ENCODE measurements at places on chromosomes 2 and 18.

DNA sequence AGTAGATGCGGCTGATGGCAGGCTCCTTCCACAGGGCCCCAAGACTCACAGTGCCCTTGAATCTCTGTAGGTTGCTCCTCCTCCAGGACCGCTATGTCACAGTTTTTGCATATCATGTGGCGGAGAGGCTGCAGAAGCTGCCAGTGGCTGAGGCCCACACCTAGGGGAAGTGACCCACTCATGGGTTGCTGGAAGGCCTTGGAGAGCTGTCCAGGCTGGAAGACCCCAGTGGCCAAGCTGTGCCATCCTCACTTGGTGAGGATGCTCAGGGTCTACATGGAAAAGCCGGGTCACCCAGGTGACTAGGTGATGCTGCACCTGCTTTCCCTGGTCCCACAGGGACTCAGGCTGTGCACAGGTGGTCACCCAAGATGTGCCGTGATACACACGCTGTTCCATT lies 90.6 kb downstream of the SEPTIN10 start:
- DNase-seq, result no peak

GRCh38 chr2:118498943-118499342 lies 348.5 kb downstream of the EN1 start:
- no peak for DNase-seq

DNA sequence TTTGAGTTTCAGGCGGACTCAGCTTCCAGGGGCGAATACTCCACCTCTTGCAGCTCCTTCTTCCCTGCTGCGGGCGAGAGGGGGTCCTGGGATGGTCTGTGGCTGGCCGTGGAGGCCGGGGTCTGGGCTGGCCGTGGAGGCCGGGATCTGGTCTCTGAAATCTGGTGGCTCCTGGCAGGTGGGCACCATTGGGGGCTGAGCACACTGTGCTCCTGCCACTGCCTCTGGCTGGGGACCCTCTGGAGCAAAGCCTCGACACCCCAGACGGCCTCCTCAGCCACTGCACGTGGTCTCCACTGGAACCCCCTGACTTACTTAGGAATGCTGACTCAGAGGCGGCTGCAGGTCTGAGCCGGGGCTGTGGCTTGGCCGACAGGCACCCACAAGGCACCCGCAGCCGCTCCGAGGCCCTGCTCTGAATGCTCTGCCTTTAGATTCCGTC lies 100.1 kb upstream of the ALKAL2 start:
- no peak for DNase-seq

DNA sequence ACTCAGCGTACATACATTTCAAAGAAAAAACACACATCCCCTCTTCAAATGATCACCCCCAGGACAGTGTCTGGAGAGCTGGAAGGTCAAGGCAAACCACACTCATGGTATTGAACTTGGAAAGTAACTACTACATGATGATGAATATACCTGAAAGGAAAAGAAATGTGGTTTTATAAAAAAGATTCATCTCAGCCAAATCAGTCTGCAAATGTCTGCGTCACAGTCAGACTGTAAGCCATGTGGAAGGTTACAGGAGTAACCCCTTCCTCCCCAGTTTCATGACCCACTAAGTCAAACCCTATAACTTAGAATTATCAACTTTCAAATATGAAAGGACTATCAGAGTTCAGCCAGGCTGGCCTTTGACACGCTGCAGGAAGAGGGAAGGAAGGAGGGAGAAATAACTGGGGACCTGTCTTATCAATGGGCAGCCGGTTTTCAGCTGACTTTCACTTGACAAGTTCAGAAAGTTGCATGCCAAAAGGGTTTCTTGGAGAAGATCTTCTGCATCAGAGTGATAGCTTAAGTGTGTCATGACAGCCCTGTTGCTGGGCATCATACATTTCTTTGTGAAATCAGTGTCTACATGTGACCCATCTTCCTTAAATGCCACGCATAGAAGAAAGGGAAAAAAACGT lies 7.0 kb upstream of the BMP10 start:
- no peak for DNase-seq

DNA sequence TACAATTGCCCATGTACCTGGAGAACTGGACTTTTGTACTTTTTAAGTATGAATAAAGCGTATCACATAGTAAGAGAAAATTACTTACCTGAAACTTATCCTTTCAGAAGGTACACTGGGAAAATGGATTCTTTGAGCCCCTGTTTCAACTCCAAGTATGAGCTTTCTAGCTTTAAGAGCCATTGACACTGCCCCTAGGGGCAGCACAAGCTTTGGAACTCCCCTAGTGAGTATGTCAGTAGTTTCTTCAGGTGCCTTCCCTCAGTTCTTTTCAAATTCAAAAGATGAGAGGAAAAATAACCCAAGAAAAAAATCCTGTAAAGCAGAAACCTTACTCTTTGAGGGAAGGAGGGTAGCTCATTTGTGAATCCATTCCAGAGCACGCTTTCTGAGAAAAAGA lies 124.1 kb downstream of the MEMO1 start:
- no peak for DNase-seq

DNA sequence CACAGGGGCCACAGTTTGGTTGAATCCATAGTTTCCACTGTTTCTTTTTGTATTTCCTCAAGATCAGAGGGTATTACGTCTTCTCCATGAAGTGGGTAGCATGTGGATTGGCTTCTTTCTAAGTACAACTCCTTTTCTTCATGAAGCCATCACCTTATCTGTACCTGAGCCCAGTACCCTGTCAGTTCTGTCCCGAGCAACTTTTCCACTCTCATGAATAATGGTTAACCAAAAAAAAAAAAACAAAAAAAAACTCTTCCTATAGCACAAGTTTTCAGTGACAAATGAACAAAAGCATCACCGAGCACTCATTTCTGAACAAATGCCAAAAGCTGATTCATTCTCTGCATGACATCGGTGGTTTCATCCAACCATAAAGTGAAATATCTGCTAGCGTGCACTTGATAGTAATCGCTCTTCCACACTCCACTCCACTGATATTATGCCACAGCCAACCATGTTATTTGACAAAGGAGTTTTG lies 53.0 kb upstream of the CCDC150 start:
- DNase-seq, result no peak

DNA sequence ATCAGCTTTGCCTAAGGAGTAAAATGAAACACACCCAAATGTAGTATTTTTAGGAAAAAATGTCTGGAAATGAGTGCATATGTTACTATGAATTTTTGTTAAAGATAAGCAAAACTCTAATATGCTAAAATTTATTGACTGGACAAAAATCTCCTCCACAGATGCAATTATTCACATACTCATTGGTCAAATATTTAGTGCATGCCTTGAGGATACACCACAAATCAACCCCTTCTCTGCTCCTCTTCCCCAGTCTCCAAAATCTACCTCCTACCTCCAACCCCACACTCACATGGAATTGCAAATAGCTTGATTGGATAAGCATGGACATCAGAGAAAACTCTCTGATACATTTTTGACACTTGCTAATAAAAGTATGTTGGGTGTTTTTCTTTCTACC lies 95.6 kb upstream of the CDC42EP3 start:
- DNase-seq, result no peak

DNA sequence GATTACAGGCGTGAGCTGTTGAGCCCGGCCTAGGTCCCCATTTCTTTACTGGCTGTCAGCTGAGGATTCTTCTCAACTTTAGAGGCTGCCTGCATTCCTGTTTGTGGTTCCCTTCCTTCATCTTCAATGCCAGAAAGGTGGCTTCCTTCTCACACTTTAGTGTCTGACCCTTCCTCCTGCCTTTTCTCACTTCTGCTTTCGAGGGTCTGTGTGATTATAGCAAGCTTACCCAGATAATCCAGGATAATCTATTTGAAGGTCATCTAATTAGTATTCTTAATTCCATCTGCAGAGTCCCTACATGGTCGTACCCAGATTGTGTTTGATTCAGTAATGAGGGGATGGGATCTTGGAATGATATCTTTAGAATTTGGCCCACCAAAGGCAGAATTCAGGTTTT lies 157.4 kb downstream of the TANC1 start:
- no peak for DNase-seq

DNA sequence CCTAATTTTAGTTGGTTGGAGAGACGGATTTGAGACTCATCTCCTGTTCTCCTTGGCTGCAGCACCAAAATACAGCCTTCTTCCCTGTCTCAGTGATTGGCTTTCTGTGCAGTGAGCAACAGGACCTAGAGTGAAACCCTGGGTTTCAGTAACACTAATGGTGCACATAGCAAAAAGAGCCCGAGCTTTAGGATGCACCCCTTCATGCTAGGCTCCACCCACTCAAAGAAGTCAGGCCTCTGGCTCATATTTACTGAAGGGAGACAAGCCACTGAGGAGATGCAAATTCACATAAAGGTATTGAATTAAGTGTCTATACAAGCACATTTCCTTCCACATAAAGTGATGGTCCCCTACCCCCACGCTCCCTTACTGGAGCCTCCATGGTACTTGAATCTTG lies 131.9 kb upstream of the CHAC2 start:
- no peak for DNase-seq

- no peak for DNase-seq
Measured at GRCh38 chr18:67875944-67876343, 359.4 kb upstream of the DSEL start.

DNA sequence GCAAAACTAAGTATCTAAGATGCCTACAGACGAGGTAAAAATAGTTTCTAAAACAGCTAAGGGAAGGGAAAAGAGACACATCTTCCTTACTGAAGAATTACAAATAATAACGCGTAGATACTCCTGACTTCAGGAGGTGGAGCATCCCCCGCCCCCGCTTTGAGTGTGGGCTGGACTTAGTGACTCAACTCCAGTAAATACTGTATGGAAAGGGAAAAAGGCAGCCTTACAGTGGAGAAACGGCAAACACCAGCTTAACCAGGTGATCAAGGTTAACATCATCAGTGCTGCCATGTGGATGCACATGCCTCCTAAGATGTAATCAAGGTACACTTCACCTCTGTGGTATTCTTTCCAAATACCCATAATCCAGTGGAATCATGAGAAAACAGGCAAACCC lies 47.9 kb downstream of the HADHB start:
- DNase-seq, result no peak

DNA sequence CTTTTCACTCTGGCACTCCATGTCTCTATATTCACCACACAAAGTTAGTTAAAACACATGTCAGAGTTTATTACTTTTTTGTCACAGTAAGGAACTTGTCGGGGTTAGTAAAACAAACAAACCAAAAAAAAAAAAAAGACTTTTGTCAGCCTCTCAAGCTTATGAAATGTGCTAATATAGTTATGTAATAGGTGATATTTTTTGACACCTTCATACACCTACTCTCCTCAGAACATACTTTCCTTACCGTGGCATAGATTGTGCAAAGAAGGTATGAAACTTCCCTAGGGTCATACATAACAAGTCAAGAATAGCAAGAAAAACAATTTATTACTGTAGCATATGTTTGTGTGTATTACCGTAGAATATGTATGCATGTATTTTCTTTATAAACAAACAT lies 633.3 kb downstream of the CNTNAP5 start:
- DNase-seq, result no peak

- no peak for DNase-seq
Measured at GRCh38 chr2:37683241-37683640, 11.8 kb upstream of the CDC42EP3 start.

GRCh38 chr18:44521668-44522022 lies 159.0 kb upstream of the SETBP1 start:
- DNase-seq, result no peak

- DNase-seq, result no peak
Measured at GRCh38 chr2:212918336-212918735, 233.1 kb downstream of the IKZF2 start.

GRCh38 chr2:236553522-236553921 lies 16.1 kb upstream of the ACKR3 start:
- DNase-seq, result no peak

DNA sequence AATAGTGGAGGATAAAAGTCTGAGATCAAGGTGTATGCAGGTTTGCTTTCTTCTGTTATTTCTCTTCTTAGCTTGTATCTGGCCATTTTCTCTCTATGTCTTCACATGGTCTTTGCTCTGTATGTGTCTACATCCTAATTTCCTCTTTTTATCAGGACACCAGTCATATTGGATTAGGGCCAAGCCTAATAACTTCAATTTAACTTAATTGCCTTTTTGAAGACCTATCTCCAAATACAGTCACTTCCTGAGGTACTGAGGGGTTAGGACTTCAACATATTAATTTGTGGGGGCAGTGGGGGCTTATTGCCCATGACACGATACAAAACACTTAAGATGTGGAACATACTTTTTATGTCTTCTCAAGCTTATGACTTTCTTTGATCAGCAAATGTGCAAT lies 632.9 kb upstream of the CELF4 start:
- no peak for DNase-seq

- no peak for DNase-seq
Measured at GRCh38 chr2:70726947-70727725, 40.9 kb downstream of the ADD2 start.

- no peak for DNase-seq
Measured at GRCh38 chr2:146123714-146124113, 1603.8 kb upstream of the ZEB2 start.

- DNase-seq, result no peak
Measured at GRCh38 chr2:241692448-241692847, 5.8 kb upstream of the DTYMK start.

- no peak for DNase-seq
Measured at GRCh38 chr2:165328272-165328671, 89.1 kb downstream of the SCN2A start.

- DNase-seq, result no peak
Measured at GRCh38 chr2:14996351-14997014, 364.0 kb downstream of the LRATD1 start.

- no peak for DNase-seq
Measured at GRCh38 chr2:30178618-30179434, 32.0 kb downstream of the YPEL5 start.

DNA sequence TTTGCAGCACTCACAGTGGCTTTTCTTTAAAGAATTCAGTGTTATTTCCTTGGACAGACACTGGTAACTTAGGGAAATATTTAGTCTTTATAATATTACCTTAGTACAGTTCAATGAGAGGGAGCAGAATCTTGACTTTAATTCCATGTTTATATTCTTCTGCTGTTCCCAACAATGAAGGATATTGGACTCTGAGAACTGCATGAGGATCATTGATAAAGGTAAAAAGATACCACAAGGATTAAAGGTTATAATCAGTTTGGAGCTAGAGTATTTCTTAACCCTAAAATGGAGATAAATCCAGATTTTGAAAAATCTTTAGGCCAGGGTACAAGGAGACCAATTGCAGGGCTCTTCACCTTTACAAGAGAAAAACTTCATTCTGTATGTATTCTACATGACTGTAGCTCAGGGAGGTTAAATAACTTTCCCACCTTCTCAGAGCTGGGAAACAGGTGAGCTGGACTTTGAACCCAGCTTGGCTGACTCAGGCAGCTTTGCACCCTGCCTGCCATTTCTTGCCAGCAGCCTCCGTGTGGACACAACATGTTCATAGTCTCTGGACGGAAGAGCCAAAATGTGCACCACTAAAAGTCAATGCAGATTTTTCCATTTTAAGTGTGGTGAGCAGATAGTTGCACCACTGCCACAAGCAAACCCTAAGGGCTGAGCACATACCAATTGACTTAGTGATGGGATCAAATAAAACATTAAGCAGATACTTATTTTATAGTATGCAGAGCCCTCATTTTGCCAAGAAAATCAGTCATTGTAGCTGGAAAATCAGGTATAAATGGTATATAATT lies 26.7 kb downstream of the UPP2 start:
- no peak for DNase-seq

GRCh38 chr2:68351997-68352396 lies 13.1 kb upstream of the PLEK start:
- DNase-seq, result no peak

Measured in activated T-helper 1 cell treated with anti-CD3 and anti-CD28 coated beads, Interleukin-2, amount 50 U/mL, for 16 hours (primary cell).